CD8-positive, alpha-beta memory T cell (primary cell): ENCODE measurements at places on chromosomes 5 and 9. TPM values are rescaled to one million over a fixed set of nuclear protein-coding genes. Genes with fewer than 3 reads are reported as not detected.

The GABRP gene
- total RNA-seq = not detected

The OTP gene
- total RNA-seq = not detected

The PPP2R2B gene
- total RNA-seq = 2.3 TPM

The FRMD3 gene
- 0.68 TPM for total RNA-seq

The SPINK6 gene
- not detected for total RNA-seq

The SPATA31C1 gene
- total RNA-seq = not detected

The PCDHB10 gene
- not detected for total RNA-seq

The PCDHB15 gene
- not detected for total RNA-seq

GRCh38 chr9:122036988-122037387 is 56.1 kb downstream of the TTLL11 start:
- DNase-seq = no peak
- H3K4me3 ChIP-seq = no peak overlapping the region
- H3K27me3 ChIP-seq = no peaks in the 10 kb centered on the region
- H3K27ac ChIP-seq = no peak overlapping the region

DNA sequence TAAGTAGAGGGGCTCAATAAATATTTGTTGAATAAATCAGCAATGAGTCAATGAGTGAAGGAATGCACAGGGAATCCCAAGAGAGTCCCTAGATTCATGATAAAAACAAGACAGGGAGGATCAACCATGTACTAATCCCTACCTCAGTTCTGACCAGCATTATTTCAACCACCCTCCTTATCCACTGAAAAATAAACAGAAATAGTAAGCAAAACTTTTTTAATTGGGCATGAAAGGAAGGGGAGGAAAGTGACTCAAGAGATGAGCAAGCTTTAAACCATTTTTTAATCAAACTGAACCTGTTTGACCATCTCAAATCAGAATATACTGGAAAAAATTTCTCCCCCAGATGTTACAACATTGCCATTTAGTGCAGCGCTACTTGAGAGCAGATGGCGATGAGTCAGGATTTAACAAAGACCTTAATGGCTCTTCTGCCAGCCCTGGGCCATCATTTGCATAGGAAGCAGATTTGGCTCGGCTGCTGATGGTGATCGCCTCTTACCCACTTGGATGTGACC is 194.8 kb upstream of the SLC30A5 start:
- H3K4me1 ChIP-seq = no peaks in the 10 kb centered on the region
- no peak for DNase-seq
- H3K36me3 ChIP-seq = no peaks in the 10 kb centered on the region
- no peak overlapping the region for H3K4me3 ChIP-seq
- H3K27ac ChIP-seq = no peak overlapping the region

DNA sequence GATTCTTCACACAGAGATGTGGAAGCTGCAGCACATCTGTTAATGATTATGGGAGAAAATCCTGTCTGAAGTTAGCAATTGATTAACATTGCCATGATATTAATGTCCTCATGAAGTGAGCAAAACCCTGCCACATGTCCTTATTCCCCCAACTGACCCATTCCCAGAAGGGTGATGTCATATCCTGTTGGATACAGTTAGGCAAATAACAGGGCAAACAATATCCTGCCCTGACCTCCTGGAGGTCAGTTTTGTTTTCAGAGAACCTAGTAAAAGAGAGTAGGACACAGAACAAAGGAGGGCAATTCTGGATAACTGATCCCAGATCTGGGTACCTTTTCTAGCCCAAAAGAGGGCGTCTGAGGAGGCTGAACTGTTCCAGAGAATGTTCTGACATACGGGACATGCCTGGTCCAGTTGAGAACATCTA is 11.0 kb downstream of the ABLIM3 start:
- H3K27me3 ChIP-seq = no peaks in the 10 kb centered on the region
- DNase-seq = no peak
- no peak overlapping the region for H3K27ac ChIP-seq
- no peak overlapping the region for H3K4me3 ChIP-seq

- no peaks in the 10 kb centered on the region for H3K36me3 ChIP-seq
- no peak for DNase-seq
- no peak overlapping the region for H3K27ac ChIP-seq
- no peak overlapping the region for H3K4me3 ChIP-seq
- no peaks in the 10 kb centered on the region for H3K4me1 ChIP-seq
These were observed 67.0 kb downstream of the STX17 start for GRCh38 chr9:99973455-99973854.

GRCh38 chr9:137673886-137674285 is 55.1 kb downstream of the EHMT1 start:
- H3K27me3 ChIP-seq = no peaks in the 10 kb centered on the region
- no peak overlapping the region for H3K27ac ChIP-seq
- DNase-seq = no peak
- no peak overlapping the region for H3K4me3 ChIP-seq
- H3K4me1 ChIP-seq = peaks cover 8% of the 10 kb centered on the region

- H3K36me3 ChIP-seq = no peaks in the 10 kb centered on the region
- H3K27ac ChIP-seq = no peak overlapping the region
- no peaks in the 10 kb centered on the region for H3K27me3 ChIP-seq
- DNase-seq = no peak
These were observed 48.8 kb upstream of the TBCA start for GRCh38 chr5:77824981-77825380.

DNA sequence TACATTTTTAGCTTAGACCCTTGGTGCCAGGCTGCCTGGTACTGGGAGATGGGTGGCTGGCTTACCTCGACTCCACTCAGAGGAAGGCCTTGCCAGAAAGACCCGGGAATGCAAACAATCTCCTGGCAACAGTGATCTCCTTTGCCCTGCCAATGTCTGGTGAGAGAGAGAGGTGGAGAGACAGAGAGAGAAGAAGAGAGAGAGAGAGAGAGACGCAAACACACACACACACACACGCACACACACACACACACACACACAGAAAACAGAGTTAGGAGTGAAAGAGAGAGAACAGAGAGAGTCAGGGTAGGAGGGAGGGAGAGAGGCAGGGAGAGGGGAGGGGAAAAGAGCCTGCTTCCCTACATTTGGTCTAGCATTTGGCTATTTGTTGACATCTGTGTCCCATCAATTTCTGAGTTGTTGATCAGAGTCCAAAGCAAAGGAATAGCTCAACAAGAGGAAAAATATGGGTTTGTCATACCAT is 181.6 kb upstream of the MAP1B start:
- no peak overlapping the region for H3K4me3 ChIP-seq
- H3K27ac ChIP-seq = no peak overlapping the region
- no peaks in the 10 kb centered on the region for H3K4me1 ChIP-seq

GRCh38 chr5:174571662-174572397 is 152.6 kb upstream of the MSX2 start:
- H3K27me3 ChIP-seq = no peaks in the 10 kb centered on the region
- H3K4me1 ChIP-seq = no peaks in the 10 kb centered on the region
- no peak overlapping the region for H3K27ac ChIP-seq
- DNase-seq = no peak
- no peaks in the 10 kb centered on the region for H3K36me3 ChIP-seq
- no peak overlapping the region for H3K4me3 ChIP-seq

- no peak overlapping the region for H3K4me3 ChIP-seq
- H3K27me3 ChIP-seq = no peaks in the 10 kb centered on the region
- H3K36me3 ChIP-seq = no peaks in the 10 kb centered on the region
- H3K4me1 ChIP-seq = no peaks in the 10 kb centered on the region
These were observed 959.1 kb upstream of the WWC1 start for GRCh38 chr5:167332309-167332708.

- no peaks in the 10 kb centered on the region for H3K4me1 ChIP-seq
- no peak overlapping the region for H3K4me3 ChIP-seq
- H3K27ac ChIP-seq = no peak overlapping the region
- no peaks in the 10 kb centered on the region for H3K36me3 ChIP-seq
- DNase-seq = no peak
- no peaks in the 10 kb centered on the region for H3K27me3 ChIP-seq
These were observed 85.3 kb upstream of the COX7C start for GRCh38 chr5:86532429-86532828.

GRCh38 chr5:91025449-91025848 is 357.7 kb downstream of the ARRDC3 start:
- no peak overlapping the region for H3K4me3 ChIP-seq
- H3K4me1 ChIP-seq = no peaks in the 10 kb centered on the region
- no peaks in the 10 kb centered on the region for H3K36me3 ChIP-seq
- H3K27ac ChIP-seq = no peak overlapping the region
- no peak for DNase-seq
- no peaks in the 10 kb centered on the region for H3K27me3 ChIP-seq

DNA sequence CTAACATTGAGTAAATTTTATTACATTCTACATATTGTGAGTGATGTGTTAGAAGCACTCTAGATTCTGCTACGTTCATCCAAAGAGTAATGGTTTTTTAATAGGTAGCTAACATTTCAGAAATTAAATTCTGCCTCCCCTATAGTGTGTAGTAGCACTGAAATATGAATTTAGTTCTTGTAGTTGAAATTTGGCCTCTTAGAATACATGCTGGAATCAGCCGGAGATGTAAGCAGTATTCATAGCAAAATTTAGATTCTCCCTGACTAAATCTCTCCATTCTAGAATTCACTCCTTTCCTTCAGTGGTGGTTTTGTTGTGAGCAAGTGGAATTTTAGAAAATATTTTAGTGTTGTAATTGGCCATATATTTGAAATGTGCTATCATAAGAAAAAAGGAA is 799.9 kb upstream of the CDH10 start:
- no peak overlapping the region for H3K4me3 ChIP-seq
- H3K36me3 ChIP-seq = no peaks in the 10 kb centered on the region
- DNase-seq = no peak
- H3K27ac ChIP-seq = no peak overlapping the region
- H3K27me3 ChIP-seq = no peaks in the 10 kb centered on the region

GRCh38 chr9:116580853-116581252 is 106.3 kb upstream of the TRIM32 start:
- H3K36me3 ChIP-seq = no peaks in the 10 kb centered on the region
- no peak overlapping the region for H3K4me3 ChIP-seq
- no peak for DNase-seq

DNA sequence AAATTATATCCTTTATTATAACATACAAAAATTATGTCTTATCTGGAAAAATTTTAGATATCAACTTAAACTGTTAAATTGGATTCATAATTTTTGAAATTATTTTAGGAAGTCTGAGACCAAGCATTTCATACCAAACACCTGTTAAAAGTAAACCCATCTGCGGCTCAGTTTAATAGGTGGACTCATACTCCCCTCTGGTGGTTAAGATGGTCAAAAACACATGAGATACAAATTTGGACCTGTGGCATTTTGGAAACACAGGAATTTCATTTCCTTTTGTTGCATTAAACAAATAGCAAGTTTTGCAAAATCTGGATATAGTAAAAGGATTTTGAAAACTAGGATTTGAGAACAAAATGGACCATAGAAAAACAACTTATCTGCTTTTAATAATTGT is 53.7 kb downstream of the RGMB start:
- H3K27me3 ChIP-seq = no peaks in the 10 kb centered on the region
- no peak overlapping the region for H3K4me3 ChIP-seq
- H3K4me1 ChIP-seq = no peaks in the 10 kb centered on the region
- no peak for DNase-seq
- H3K36me3 ChIP-seq = no peaks in the 10 kb centered on the region

DNA sequence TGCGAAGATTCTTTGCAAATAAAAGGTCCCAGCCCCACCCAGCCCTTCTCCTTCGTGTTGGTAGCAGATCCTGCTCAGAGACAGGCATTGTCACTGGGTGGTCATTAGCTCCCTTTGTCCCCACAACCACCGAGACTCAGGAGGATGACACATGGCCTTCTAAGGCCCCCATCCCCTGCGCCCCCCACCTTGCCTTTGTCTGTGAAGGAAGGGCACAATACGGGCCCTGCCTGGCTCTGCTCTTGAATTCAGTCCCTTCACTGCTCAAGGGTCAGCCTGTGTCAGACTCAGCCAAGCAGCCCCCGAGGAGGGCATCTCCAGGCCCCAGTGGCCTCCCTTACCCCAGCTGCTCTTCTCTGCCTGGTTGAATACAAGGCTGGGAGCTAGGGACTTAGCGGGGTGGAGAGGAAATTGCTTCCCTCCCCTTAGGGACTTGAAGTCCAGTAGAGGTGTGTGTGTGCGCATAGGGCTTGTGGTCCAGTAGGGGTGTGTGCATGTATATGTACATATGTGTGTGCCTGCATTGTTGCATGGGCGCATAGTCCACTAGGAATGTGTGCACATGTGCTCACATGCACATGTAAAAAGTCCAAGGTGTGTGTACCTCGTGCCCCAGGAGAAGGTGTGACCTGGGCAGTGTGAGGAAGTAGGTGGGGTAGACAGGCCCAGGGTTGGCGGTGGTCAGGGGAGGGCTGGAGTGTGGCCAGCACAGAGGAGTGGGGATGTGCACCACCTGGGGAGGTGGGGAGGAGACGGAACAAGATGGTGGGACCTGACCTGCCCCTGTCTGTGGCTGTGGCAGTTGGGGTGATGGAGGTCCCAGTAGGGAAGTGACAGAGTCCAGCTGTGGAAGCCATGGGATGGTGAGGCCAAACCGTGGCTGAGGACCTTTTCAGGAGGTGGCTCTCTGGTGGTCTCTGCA is 59.1 kb downstream of the PHF2 start:
- H3K27me3 ChIP-seq = no peaks in the 10 kb centered on the region
- H3K36me3 ChIP-seq = peaks cover 23% of the 10 kb centered on the region
- H3K4me3 ChIP-seq = no peak overlapping the region
- DNase-seq = no peak

DNA sequence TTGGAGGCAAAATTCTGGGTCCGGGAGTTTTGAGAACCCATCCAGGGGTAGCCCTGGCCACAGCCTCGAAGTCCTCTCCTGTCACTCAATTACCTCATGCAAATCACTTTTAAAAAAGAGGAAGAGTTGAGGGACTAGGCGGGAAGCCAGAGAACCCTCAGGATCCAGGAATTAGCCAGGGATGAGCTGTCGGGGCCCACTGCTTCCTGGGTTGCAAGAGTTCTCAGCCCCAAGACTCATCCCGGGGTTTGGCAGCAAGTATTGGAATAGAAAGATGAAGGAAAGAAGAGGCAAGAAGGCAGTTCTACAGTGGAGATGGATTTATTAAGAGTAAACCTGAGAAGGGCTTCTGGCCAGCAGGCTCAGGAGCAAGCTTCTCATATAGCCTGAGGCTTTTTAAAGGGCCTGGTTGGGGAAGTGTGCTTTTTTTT is 25.6 kb downstream of the C9orf50 start:
- DNase-seq = no peak
- peaks cover 14% of the 10 kb centered on the region for H3K4me1 ChIP-seq
- H3K36me3 ChIP-seq = no peaks in the 10 kb centered on the region
- no peak overlapping the region for H3K27ac ChIP-seq
